ENCODE measurements at places on chromosomes 16 and 17. TPM values are rescaled to one million over a fixed set of nuclear protein-coding genes. Genes with fewer than 3 reads are reported as not detected.

Gene KCNJ12
- polyA plus RNA-seq = not detected

Gene PYCARD
- 207 TPM for polyA plus RNA-seq

Gene ARHGAP23
- 0.89 TPM for polyA plus RNA-seq

Gene KIF18B
- polyA plus RNA-seq = 7.2 TPM

Gene CACNG3
- polyA plus RNA-seq = 0.01 TPM

- H3K36me3 ChIP-seq = no peaks in the 10 kb centered on the region
- peaks cover 2% of the 10 kb centered on the region for H3K4me1 ChIP-seq
- H3K4me3 ChIP-seq = peak within 1 kb of the TSS; percentile 89
- no peaks in the 10 kb centered on the region for H3K27me3 ChIP-seq
Measured at GRCh38 chr17:29929533-29930408, at the start of gene SSH2. Gene SSH2 (minus strand): TSS chr17:29930228. CDS start chr17:29930000, 228 bp downstream.

GRCh38 chr17:28174352-28175046 lies 132.0 kb downstream of the NLK start:
- no peak overlapping the region for H3K4me3 ChIP-seq
- H3K36me3 ChIP-seq = no peaks in the 10 kb centered on the region
- no peaks in the 10 kb centered on the region for H3K4me1 ChIP-seq
- H3K27me3 ChIP-seq = no peaks in the 10 kb centered on the region

- no peak overlapping the region for H3K4me3 ChIP-seq
- H3K27me3 ChIP-seq = no peaks in the 10 kb centered on the region
- H3K27ac ChIP-seq = peak overlapping the region; percentile 1
Measured at GRCh38 chr17:30376621-30377452, 1.9 kb upstream of the CPD start.

DNA sequence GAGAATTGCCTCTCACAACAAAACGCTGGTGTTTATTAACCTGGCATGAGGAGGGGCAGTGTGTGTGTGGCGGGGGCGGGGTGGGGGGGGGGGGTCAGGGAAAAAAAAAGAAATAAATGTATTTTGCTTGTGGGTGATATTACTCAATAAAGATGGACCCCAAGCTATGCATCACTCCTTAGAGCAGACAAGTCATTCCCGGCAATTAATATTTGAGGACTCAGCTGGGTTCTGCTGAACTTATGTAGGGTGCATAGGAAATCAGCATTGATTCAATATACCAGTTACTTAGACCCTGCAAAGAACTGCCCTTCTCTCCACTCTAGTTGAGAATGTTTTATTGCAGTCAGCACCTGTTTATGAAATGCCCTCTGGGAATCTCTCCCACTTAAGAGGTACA lies 206.2 kb upstream of the MAF start:
- H3K4me3 ChIP-seq = no peak overlapping the region
- H3K27me3 ChIP-seq = no peaks in the 10 kb centered on the region
- H3K36me3 ChIP-seq = no peaks in the 10 kb centered on the region
- no peak overlapping the region for H3K27ac ChIP-seq
- no peak for DNase-seq
- H3K4me1 ChIP-seq = no peaks in the 10 kb centered on the region

GRCh38 chr16:57999971-58000705 lies at the start of gene ZNF319:
Gene ZNF319 (minus strand): TSS chr16:58000672. CDS start chr16:57998265, 2,407 bp downstream.
- peak; percentile 16 for DNase-seq
- H3K36me3 ChIP-seq = no peaks in the 10 kb centered on the region
- H3K27ac ChIP-seq = peak within 1 kb of the TSS; percentile 82
- peak within 1 kb of the TSS; percentile 89 for H3K4me3 ChIP-seq

DNA sequence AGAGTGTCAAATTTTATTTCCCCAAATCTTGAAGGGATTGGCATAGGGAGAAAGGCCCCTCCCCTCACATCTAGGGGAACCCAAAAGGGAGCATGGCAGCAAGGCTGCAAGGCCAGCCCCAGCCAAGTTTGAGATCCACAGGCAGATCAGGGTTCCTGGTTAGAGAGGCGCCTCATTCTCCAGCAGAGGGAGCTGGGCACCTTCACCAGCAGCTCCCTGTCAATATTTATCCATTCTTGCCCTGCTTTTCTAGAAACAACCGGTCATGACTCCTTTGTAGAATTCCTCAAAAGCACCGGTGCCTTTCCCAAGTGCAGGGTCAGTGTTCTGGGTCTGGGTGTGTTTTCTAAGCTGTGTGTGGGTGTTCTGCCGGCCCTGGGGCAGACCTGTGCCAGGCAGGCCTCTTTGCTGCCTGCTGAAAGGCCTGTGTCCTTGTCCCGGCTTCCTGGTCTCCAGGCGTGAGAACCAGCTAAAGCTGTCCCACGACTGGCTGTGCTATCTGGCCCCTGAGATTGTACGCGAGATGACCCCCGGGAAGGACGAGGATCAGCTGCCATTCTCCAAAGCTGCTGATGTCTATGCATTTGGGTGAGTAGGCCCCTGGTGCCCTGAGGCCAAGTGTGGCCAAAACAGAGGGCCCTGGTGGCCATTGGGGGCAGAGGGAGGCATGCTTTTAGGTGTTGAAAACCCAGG lies 21.2 kb upstream of the LGALS9 start:
- H3K27me3 ChIP-seq = no peaks in the 10 kb centered on the region
- H3K4me3 ChIP-seq = no peak overlapping the region
- no peaks in the 10 kb centered on the region for H3K4me1 ChIP-seq
- H3K27ac ChIP-seq = no peak overlapping the region
- peak; percentile 53 for DNase-seq

GRCh38 chr17:4853208-4853671 lies 20.1 kb downstream of the MINK1 start:
- peaks cover 43% of the 10 kb centered on the region for H3K4me1 ChIP-seq
- no peak overlapping the region for H3K4me3 ChIP-seq
- DNase-seq = no peak
- no peak overlapping the region for H3K27ac ChIP-seq
- no peaks in the 10 kb centered on the region for H3K27me3 ChIP-seq

DNA sequence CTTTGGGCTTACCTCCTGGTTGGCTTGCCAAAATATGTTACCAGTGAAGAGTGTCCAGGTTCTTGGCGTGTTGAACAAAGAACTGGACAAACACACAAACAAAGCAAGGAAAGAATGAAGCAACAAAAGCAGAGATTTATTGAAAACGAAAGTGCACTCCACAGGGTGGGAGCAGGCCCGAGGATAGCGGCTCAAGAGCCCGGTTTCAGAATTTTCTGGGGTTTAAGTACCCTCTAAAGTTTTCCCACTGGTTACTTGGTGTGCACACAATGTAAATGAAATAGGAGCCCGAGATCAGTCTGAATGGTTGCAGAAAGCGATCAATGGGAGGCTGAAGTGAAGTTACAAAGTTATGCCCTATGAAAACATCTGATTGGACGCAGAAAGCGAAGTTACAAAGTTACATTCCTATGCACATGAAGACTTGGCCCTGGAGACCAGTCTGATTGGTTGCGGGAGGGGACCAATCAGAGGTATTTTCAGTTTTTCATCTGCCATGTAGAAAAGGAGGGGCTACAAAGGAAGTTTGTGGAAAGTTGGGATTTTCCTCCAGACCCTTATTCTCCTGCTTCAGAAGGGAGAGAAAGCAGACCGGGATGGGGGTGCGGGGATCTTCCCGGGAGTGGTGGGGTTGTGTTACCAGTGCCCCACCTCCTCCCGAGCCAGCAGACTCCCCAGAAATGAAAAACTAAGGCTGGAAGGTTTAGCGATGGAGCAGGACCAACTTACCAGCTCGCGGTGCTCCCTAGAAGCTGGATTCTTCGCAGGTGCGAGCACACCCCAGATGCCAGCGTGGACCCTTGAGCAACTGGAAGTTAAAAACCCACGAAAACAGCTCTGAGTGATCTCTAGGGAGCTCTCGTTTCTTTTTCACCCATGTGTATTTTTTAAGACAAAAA lies at the start of gene SLFN12:
SLFN12 (minus strand) TSS at position 325 of the 899 bp plus-strand sequence. CDS start 9,472 bp downstream, outside the sequence.
- peak within 1 kb of the TSS; percentile 50 for H3K4me3 ChIP-seq
- peaks cover 11% of the 10 kb centered on the region for H3K4me1 ChIP-seq
- peak; percentile 79 for DNase-seq
- peak within 1 kb of the TSS; percentile 84 for H3K27ac ChIP-seq

DNA sequence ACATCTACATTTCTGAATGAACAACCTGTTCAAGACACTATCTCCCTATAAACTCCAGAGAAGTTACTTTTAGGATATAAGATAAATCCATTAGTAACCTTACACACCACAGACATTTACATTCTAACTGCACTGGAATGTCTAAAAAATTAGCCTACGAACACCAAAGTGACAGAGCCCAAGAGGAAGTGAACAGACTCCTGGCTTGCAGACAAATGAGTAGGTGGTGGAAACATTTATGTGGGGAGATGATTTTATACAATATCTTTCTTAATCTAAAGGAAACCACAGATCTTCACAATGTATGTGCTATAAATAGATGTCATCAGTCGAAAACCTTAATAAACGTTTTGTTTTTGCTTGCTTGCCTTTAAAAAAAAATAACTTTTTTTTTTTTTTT lies 18.8 kb downstream of the ZNF652 start:
- H3K4me1 ChIP-seq = no peaks in the 10 kb centered on the region
- DNase-seq = no peak
- no peaks in the 10 kb centered on the region for H3K36me3 ChIP-seq

DNA sequence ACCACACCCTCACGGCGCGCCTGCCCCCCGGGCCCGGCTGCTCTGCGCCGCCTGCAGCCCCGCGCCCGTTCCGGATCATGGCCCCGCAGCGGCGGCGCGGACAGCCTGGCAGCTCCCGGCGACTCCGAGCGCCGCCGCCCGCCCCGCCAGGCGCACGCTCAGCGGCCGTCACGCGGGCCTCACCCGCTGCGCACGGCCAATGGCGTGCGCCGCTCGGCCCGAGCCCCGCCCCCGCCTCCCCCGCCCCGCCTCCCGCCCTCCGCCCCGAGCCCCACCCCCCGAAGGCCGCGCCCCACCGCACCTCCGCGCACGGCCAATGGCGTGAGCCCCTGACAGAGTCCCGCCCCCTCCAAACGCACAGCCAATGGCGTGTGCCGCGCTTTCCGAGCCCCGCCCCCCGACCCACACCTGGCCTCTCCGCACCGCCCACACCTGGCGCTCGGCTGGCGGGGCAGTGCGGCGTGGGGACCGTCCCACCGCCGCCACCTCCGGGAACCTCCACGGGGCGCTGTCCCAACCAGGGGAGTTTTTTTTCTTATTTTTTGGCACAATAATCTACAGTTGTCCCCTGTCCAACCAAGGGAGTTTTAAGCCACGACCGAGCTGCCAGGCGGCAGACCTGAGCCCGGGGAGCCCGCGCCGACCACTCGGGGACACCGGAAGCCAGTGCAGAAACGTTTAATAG lies at the start of gene PCYT2:
PCYT2 (minus strand) TSS at position 123 of the 685 bp plus-strand sequence; CDS start at position 79, 44 bp downstream.
- peak within 1 kb of the TSS; percentile 96 for H3K27ac ChIP-seq
- DNase-seq = peak; percentile 94
- no peaks in the 10 kb centered on the region for H3K27me3 ChIP-seq
- H3K4me1 ChIP-seq = peaks cover 2% of the 10 kb centered on the region
- peaks cover 36% of the 10 kb centered on the region for H3K36me3 ChIP-seq

DNA sequence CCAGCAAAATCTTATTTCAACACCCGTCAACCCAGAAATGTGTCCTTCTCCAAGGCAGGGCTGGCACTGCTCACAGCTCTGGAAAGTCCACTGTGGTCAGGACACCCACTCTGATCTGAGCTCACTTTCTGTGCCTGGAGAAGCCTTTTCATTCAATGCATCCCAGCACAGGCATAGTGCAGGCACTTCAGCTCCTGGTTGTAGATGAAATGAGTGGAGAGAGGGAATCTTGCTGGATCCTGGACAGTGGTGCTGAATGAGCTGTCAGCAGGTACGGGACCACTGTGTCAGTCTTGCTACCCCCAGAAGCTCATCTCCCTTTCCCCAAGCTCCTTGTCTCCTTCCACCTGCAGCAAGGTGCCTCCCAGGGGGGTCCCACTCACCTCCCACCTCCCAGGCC lies 86.1 kb upstream of the SALL1 start:
- no peak overlapping the region for H3K4me3 ChIP-seq
- no peaks in the 10 kb centered on the region for H3K4me1 ChIP-seq
- no peak for DNase-seq
- H3K27me3 ChIP-seq = peaks cover 6% of the 10 kb centered on the region

- H3K4me1 ChIP-seq = no peaks in the 10 kb centered on the region
- DNase-seq = no peak
- no peak overlapping the region for H3K27ac ChIP-seq
- no peak overlapping the region for H3K4me3 ChIP-seq
- no peaks in the 10 kb centered on the region for H3K27me3 ChIP-seq
Measured at GRCh38 chr16:61763991-61764390, 272.2 kb downstream of the CDH8 start.

All from small intestine (tissue), 16 donors.